ENCODE measurements at places on chromosomes 7 and 10.

GRCh38 chr7:33946094-33946699 is 40.9 kb downstream of the BMPER start:
- no peak for DNase-seq

GRCh38 chr10:97425964-97426775 is at the start of gene PGAM1:
PGAM1 (plus strand) TSS chr10:97426191; CDS start chr10:97426308, 117 bp downstream.
- peak; percentile 98 for DNase-seq

DNA sequence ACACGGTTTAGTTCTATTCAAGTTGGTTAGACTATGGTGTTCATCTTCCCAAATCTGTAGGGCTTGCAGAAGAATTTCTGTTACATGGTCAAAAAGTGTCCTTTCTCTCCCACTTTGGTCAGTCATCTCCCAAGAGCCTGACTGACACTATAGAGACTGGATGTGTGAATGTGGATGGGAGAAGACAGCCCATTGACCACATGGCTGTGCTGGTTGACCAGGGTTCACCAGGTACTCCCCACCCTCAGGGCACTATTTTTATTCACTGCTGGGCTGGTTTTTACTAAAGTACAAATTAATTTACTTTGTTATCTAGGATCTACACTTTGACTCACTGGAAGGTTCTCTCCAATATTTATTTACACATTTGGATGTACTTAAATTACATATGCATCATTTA is 2.3 kb downstream of the ZNF804B start:
- no peak for DNase-seq

GRCh38 chr7:122887198-122887597 is 938 bp upstream of the CADPS2 start:
- DNase-seq: no peak
